Renal cortical epithelial cell (primary cell): ENCODE measurements at places on chromosomes 6 and 20. TPM values are rescaled to one million over a fixed set of nuclear protein-coding genes. Genes with fewer than 3 reads are reported as not detected.

Gene TGM2
- total RNA-seq: 141 and 245 TPM in 2 replicates

Gene TBX18
- total RNA-seq: 2.3 and 2.4 TPM in 2 replicates

Gene EDN3
- not detected in 2 replicates for total RNA-seq

Gene GINS1
- 6.1 and 25.4 TPM in 2 replicates for total RNA-seq

Gene OR12D3
- not detected in 2 replicates for total RNA-seq

Gene SDC4
- total RNA-seq: 500 and 534 TPM in 2 replicates

Gene BMP6
- 0.69 and 0.75 TPM in 2 replicates for total RNA-seq

Gene EDN1
- 77.8 and 82.5 TPM in 2 replicates for total RNA-seq

Gene ENPP1
- 3.8 and 6.0 TPM in 2 replicates for total RNA-seq

Gene TMEM181
- 25.0 and 40.2 TPM in 2 replicates for total RNA-seq

Gene DEFB125
- total RNA-seq: not detected in 2 replicates
